ENCODE measurements at places on chromosomes 7 and 10. TPM values are rescaled to one million over a fixed set of nuclear protein-coding genes. Genes with fewer than 3 reads are reported as not detected.
A peak's percentile ranks its signal among the peaks of the same experiment; 100 is the strongest.

C10orf105 gene
- total RNA-seq, result not detected

AKR1E2 gene
- total RNA-seq, result 1.4 TPM

TIAL1 gene
- 161 TPM for total RNA-seq

SLC13A1 gene
- total RNA-seq, result not detected

- peak; percentile 76 for DNase-seq
Measured at GRCh38 chr7:139730746-139731612, 46.8 kb downstream of the HIPK2 start.
